CD4-positive, alpha-beta T cell treated with Interleukin-12 subunit alpha and Interleukin-12 subunit beta, for 1 hour (primary cell): ENCODE measurements at places on chromosomes 4 and X.

GRCh38 chrX:134484039-134484438 is 24.1 kb downstream of the HPRT1 start:
- DNase-seq: peak; percentile 49

- peak; percentile 32 for DNase-seq
These were observed 668 bp upstream of the TAPT1 start for GRCh38 chr4:16226816-16227461.

- no peak for DNase-seq
These were observed 179.0 kb downstream of the KCNIP4 start for GRCh38 chr4:21769404-21770147.

- DNase-seq: no peak
These were observed 418.2 kb downstream of the STIM2 start for GRCh38 chr4:27278615-27279375.

DNA sequence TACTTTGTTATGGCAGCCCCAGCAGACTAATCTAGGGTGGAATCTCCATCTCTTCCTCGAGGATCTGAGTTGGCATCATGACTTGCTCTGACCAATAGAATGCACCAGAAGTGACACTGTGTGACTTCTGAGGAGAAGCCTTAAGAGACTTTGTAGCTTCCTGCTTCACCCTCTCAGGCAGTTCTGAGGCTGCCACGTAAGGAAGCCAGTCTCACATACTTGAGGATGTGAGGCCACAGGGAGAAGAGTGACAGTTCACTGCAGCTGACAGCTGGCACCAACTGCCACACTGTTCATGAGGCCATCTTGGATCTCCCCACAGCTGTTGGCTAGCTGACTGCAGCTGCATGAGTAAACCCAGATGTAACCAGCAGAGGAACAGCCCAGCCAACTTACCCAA is 29.3 kb upstream of the BCOR start:
- no peak for DNase-seq

DNA sequence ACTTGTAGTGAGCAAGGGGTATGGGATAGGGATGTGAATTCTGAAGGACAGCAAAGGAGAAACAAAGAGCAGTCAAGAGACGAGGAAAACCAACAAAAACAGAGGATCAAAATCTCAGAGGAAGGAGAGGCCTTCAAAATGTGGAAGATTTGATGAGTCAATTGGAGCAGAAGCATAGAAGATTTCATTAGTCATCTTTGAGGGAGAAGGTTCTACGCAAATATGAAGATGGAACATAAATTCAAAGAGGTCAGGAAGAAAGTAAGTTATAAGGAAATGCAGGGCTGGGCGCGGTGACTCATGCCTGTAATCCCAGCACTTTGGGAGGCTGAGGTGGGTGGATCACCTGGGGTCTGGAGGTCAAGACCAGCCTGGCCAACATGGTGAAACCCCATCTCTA is 35.4 kb downstream of the MID2 start:
- DNase-seq: no peak

- no peak for DNase-seq
These were observed 78.6 kb upstream of the LDB2 start for GRCh38 chr4:16977081-16977480.

GRCh38 chr4:94345969-94346368 is 3.3 kb upstream of the HPGDS start:
- DNase-seq: no peak

DNA sequence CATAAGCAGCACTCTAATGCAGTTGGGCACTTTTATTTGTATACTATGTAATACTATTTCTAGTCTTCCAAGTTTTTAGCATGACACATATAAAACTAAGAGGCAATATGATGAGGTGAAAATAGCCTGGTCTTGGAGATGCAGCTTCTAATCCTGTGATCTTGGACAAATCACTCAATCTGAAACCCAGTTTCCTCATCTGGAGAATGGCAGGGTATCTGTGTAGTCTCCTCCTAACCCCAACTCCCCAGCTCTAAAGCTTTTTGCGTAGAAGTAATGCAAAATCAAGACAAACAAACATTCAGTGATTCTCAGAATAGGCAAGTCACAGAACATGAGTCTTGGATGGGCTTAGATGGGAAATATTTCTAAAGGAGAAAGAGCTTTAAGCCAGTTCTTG is 36.7 kb upstream of the IL21 start:
- DNase-seq: no peak

- DNase-seq: no peak
These were observed 52.7 kb downstream of the TMEM164 start for GRCh38 chrX:110055616-110056015.

- DNase-seq: no peak
These were observed 7.5 kb downstream of the MSX1 start for GRCh38 chr4:4866866-4867374.

DNA sequence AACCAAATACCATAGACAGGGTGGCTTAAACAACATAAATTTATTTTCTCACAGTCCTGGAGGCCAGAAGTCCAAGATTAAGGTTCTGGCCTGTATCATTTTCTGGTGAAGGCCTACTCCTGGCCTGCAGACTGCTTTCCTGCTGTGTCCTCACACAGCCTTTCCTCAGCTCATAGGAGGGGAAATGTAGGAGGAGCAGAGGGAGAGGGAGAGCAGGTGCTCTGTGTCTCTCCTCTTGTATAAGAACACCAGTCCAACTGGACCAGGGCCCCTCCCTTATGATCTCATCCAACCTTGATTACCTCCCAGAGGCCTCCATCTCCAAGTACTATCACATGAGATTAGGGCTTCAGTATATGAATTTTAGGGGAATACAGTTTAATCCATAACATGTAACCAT is 34.3 kb downstream of the RAPGEF2 start:
- DNase-seq: no peak

- DNase-seq: no peak
These were observed 256.7 kb upstream of the GNPDA2 start for GRCh38 chr4:44983083-44983482.

- DNase-seq: no peak
These were observed 5.2 kb downstream of the FOXO4 start for GRCh38 chrX:71100581-71101505.

DNA sequence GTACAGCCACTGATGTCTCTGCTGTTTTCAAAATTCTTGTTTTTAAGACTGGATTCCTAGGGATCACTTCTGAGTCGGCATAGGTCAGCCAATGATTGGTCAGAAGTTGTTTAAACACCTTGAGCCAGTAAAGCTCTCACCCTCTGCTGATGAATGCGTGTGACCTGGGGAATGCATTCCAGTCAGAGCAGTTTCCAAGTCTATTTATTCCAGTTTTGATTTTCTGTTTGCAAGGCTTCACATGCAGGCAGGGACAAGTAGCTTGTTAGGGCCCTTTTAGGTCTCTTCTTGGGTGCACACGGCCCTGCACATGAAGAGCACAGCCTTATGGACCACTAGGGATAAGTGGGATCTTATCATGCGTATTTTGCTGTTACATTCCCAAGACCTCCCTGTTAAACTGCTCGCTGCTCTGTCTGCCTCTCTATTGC is 47.0 kb downstream of the KLHL15 start:
- DNase-seq: no peak

GRCh38 chr4:17577665-17578481 is 875 bp downstream of the LAP3 start:
- peak; percentile 10 for DNase-seq

DNA sequence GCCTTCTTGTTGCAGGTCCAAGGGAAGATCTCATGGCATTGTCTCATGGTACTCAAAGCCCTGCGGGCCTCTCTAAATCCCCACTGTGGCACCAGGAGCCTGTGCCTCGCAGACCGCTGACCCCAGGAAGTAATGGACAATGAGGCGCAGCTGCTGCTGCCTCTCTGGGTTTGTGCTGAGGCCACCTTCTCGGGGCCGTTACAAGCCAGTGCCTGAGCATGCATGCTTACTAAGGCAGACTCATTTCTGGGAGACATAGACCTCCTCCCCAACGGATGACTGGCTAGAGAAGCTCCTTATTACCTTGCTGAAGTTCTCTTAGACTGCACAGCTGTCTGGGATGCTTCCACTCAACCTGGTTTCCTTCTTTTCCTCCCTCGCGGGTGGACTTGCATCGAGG is 1.3 kb downstream of the BDH2 start:
- DNase-seq: no peak

DNA sequence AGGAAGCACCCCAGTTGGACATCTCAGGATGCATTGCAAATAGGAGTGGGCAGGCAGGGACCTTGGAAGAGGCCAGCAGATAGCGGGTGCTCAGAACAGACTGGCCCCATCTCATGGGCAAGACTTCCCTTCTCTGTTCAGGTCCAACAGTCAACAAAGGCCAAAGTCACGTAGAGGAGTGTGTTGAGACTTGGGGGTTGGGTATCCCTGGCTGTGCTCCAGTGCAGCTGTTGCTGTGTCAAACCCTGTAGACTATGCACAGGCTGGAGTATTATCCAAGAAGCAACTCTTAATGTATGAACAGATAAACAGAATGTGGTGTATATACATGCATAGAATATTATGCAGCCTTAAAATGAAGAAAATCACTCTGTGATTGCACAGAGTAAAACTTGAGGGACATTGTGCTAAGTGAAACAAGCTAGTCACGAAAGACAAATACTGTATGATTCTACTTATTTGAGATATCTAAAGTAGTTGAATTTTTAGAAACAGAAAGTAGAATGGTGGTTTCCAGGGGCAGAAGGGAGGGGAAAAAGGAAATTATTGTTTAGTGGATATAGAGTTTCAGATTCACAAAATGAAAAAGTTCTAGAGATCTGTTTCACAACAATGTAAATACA is 192.1 kb upstream of the LCORL start:
- no peak for DNase-seq

GRCh38 chr4:5968246-5968645 is 50.0 kb downstream of the C4orf50 start:
- no peak for DNase-seq

DNA sequence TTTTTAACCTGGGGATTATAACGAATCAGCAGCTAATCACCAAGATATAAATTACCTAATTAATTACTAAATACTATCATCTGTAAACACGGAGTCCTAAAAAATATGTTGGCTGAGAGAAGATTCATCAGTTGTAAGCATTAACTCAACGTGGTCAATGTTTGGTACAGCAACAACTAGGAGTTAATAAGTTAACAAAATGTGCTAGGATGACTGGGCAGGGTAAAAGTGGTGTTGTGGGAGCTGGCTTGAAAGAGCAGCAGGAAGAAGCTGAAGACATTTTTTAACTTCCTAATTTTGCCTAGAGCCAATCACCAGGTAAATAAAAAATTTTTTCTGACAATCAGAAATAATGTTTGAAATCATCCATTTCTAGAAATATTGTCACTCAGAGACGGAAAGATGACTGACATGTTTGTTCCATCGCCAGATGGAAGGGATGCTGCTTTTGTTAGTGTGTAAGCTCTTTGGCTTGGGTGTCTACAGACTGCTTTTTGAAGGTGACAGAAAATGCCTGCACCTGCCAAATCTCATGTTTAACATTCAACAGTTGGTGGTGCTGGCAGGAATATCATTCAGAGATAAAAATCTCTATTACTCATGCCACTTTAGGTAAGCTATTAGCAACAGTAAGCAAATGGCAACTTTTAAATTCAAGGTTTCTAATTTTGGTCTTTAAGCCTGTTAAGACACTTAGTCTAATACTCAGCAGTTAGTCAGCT is 1126.9 kb downstream of the STPG2 start:
- no peak for DNase-seq

DNA sequence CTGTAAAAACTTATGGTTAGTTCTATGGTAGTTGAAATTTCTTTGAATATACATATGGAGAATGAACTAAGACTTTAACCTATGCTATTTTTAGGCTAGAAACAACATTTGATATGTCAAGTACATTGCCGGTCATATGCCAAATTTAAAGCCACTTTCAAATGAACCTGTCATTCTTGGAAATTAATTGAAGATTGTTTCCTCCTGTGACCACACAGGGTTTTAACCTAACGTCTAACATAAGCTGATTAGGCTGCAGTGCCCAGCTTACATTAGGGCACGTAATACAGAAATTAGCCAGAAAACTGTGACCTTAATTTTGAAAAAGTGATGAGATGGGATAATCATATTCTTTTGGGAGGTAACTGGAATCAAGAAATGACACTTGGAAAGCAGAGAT is 645.9 kb downstream of the FSTL5 start:
- no peak for DNase-seq

GRCh38 chr4:92305148-92305877 is 1.5 kb downstream of the GRID2 start:
- DNase-seq: no peak

GRCh38 chr4:117957571-117957970 is 76.7 kb upstream of the NDST3 start:
- DNase-seq: no peak

DNA sequence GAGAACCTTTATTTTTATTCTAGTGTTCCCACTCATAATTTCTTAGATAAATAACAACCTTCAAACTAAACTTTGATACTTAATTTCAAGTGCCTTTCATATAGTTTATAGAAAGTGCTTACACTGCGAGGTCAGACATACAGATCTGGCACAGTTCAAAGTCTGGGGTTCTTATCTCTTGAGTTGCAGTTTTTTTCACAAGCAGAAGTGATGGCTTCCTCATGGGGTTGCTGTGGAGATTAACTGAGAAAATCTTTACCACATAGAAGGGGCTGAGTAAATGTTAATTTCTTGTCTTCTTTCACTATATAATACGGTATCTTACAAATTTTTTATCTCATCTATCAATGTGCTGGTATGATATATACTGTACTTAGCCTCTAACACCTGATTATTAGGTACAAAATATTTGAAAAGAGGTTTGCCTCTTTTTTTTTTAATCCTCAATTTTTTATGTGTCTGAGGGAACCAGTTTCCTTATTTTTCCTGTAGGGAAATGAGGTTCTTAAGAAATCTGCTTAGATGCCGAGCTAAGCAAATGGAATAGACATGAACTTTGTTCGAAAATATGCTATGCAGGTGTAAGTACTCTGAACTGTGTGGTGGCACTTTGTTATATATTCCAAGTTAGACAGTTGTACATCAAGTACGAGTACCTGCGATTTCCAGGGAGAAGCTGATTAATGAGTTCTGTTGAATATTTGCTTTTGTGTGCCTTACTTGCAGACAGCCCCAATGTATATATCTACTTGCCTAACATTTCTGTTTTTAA is 3.3 kb downstream of the ING2 start:
- DNase-seq: peak; percentile 8

DNA sequence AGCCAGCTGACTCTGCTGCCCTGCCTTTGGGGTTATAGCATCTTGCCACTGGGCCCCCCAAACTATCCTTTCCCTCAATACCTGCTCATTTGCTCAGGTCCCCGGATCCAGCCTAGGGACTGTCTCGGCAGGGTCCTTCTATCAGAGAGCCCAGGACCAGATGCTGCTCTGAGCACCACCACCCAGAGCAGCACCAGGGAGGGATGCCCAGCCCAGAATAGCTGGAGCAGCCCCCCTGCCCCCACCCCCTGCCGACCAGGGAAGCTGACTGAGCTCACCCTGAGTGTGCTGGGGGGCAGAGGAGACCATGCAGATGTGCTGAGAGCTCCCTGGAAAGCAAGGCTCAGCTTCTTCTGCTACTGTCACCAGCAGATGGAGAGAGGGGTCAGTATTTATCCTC is 103.6 kb upstream of the IGSF1 start:
- no peak for DNase-seq

DNA sequence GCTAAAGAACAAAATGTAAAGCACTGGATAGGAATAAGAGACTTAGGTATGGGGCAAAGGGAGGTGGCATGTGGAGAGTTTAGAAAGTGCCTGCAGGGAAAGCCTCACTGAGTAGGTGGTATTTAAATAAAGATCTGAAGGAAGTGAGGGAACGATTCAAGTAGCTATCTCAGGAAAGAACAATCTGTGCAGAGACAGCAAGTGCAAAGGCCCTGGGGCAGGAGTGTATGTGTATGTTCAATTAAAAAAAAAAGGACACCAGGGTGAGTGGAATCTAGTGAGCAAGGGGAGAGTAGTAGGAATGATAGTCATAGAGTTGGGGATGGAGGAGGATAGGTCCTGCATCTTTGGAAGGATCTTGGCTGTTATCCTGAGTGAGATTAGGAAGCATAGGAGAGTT is 779.9 kb upstream of the FTHL17 start:
- DNase-seq: no peak

GRCh38 chrX:44147130-44147529 is 173.9 kb upstream of the NDP start:
- no peak for DNase-seq
